RWPE2 (cell line): ENCODE measurements at places on chromosomes 2 and 18.

DNA sequence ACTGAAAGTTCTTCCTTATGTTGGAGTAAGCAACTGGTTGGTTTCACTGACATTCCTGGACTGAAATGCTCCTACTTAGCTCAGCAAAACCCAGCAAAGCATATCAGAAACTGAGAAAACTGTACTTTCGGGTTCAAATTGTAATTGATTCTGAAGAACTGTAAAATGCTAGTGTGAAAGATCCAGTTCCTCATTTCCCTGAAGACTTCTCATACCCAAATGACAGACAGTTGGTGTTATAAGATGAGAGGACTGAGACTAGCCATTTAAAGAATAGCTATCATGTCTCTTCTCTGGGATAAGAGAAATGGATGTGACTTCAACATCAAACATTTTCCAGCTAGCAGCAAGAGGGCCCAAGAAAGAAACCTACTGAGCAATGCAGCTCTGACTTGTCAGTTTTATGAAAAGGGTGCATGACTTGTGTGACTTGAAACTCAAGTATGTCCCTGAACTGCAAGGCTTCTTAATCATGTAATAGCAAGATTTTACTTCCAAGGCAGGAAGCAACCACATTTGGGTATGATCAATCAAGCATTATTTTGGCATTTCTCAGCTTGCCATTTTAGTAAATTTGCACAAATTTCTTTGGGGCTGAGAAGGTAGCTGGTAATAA lies 420.3 kb upstream of the MMADHC start:
- no peak for DNase-seq

DNA sequence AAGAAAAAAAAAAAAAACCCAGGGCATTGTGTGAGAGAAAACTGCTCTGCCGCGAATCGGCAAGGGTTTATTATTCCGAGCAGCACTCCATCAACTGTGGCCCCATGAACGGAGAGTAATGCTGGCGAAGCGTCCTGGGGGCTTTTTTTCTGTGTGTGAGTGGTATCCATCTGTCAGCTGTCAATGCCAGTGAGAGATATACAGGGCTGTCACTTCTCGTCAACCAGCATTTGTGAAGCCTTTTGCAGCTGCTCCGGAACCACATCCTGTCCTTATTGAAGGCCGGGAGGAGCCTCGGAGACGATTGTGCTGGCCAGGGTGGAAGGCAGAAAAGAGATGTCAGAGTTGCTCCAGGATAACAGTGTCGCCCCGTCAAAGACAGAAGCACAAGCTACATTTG lies 356.9 kb upstream of the SMIM21 start:
- DNase-seq, result no peak

DNA sequence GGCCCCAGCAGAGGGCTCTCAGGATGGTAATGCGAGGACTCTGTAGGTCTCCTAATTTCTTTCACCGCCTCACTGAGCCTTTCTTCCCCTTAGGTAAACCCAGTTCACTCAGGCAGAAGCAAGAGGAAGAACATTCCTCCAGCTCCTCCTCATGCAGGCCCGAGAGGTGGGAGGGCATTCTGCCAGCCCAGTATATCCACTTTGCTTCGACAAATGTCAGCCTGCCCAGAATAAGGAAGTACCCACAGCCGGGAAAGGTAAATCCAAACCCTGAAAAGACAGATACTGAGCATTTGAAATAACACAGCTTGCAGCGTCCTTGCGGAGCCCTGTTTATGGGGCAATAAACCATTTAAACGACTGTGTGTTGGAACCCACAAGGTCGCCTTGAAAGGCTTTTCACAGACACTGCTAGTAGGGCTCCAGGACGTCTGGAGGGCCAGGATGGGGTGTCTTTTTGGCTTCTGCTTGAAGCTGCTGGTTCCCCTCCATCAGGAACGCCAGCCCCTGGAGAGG lies 63.0 kb upstream of the STPG4 start:
- DNase-seq, result no peak

DNA sequence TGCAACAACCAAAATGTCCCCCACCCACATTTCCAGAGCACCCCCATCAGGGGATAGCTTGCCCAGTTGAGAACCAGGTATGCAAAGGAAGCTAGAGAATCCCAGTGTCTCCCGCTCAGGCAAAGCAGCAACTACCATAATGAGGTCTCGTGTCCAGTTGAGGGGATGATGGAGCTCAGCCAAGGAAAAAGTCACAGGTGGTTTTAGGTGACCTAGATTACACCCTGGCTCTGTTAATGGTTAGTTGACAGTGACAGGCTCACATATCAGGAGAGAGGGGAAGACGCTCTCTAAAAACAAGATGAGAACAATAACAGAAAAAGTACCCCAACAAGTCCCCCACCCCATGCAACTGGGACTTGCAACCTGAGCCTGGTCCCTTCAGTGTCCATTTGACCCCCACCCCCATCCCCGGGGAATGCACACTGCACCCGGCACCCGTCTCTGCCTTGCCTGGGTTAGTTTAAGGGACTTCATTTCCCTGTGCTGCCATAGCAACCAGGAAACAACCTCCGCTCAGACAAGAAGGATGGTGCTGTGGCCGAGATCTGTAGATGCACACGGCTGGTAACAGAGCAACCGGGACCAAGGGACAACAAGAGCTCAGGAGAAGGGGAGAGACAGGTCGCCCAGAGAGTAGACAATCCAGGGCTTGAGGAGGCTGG lies at the start of gene KIAA2012:
KIAA2012 (plus strand) TSS at position 519 of the 665 bp plus-strand sequence. CDS start 373 bp downstream, outside the sequence.
- no peak for DNase-seq

DNA sequence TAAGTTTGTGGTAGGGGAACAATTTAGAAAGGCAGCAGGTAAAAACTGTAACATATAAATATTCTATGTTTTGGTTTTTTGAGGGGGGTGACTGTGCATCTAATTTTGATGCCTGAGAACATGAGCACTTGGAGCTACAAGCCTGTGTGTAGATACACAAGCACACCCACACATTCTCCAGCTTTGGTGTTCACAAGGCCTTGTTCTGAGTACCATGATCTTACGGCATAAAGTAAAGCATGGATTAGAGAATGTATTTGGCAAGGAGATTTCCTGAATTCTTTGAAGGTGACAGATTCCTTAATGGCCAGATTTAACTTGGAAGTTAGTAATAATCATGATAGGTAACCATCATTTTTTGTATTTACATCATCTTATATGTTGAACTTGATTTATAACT lies 42.7 kb downstream of the MAP3K20 start:
- DNase-seq, result no peak

DNA sequence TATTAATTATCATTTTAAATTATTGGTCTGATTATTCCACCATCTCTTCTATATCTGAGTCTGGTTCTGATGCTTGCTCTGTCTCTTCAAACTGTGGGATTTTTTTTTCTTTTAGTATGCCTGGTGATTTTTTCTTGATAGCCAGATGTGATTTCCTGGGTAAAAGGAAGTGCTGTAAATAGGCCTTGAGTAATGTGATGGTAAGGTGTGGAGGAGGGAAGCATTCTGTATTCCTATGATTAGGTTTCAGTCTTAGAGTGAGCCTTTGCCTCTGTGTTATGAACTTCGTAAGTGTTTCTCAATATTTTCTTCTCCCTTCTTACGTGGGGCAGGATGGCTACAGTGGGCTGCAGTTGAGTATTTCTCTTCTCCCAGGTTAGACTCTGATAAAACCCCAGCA lies 103.0 kb downstream of the EHBP1 start:
- DNase-seq, result no peak

DNA sequence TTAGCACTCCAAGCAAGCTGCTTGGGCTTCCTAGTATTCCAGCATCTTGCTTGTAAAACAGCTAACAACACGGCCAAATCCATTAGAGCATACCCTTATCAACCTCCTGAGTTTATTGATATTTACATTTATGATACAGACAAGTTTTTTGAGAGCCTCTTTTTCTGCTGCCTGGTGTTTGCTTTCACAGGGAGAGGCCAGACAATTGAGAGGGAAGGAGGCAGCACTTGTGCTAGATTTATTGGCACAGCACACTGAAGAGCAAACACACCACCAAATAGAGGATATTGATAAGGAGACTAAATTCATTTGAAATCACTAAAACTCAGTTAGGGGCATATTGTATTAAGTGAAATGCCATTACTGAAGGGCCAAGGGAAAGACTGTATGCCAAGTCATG lies 1142.3 kb upstream of the FANCL start:
- no peak for DNase-seq

GRCh38 chr18:70368903-70369302 lies 80.1 kb downstream of the SOCS6 start:
- DNase-seq, result no peak
